Cortex of kidney (tissue), 1 donor: ENCODE measurements at places on chromosomes 5 and 9.

DNA sequence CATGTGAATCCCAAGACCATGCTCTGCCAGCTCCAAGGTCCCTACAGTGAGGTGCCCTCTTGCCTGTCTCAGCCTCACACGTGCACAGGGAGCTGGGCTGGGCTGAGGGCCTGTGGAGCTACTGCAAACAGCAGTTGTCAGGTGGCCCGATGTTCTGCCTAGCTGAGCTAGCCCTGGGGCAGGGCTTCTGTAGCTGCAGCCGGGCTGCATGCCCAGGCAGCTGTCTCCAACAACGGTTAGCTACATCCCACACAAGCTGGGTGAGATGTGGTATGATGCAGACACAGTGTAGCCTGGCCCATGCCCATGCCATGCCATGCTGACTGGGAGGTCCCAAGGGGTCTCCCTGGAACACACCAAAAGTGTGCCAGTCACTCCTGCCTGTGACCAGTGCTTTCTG lies 62.0 kb downstream of the MACROH2A1 start:
- no peak for DNase-seq

DNA sequence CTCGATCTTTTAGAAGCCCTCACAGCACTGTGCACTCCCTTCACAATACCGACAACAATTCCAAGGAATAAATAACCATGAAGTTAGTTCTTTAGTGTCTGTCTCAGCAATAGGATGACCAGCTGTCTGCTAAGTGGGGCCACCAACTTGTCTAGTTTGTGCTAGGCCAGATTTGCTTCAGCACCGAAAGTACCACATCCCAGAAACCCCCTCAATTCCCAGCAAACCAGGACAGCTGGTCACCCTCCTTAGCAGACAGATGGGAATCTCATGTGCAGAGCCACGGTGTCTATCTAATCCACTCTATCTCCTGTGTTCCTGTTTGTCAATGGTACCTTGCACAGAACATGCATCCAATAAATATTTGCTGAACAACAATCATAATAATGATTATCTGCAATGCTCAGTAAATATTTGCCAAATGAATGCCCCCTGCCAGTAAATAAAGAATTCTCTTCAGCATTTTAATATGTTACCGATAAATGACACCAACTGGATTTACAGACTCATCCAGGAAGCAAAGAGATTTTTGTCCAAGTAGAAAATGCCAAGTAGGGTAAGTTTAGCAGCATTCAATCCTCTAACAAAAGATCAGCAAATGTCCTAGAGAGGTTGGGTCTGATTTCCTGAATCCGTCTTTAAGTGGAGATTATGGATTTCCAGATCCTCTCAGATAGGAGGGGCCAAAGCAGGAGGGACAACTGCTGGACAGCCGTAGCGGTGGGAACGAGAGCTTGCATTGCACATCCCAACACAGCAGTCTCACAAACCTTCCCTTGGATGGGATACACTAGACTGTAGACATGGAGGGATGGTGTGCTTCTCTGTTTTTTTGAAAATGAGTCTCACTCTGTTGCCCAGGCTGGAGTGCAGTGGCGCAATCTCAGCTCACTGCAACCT lies 51.9 kb upstream of the ANKRD33B start:
- no peak for DNase-seq

DNA sequence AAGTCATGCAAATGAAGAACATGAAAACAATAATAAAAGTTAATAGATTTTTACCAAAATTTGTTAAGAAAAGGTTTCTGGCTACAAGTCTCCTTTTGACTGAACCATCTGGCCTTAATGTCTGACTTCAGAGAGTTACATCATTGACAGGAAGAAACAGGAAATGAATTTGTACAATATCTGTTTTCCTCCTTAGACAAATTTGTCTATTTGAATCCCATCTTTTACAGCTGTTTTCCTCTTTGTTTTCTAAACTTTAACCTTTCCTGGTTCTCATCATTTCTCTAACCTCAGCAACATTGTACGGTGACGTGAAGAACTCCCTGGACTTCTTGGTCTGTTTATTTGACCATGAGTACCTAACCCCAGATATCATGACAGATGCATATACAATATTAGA lies 567.5 kb upstream of the RIOK2 start:
- no peak for DNase-seq

DNA sequence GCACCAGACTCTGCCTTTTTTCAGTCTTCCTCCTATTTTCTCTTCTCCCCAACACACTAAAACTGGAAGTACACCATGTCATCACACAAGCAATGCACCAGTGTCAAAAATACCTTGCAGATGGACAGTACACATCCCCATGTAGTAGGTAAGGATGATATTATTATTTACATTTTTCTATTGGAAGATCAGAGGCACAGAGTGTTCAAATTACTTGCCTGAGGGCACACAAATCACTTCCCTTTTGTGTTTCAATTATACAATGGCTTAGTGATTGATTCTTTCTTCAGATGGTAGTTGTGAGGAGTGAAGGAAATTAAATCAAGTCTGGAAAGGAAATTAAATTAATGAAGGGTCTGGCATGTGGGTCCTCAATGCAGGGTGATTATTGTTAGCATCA lies 39.6 kb downstream of the CTSL start:
- DNase-seq = no peak

DNA sequence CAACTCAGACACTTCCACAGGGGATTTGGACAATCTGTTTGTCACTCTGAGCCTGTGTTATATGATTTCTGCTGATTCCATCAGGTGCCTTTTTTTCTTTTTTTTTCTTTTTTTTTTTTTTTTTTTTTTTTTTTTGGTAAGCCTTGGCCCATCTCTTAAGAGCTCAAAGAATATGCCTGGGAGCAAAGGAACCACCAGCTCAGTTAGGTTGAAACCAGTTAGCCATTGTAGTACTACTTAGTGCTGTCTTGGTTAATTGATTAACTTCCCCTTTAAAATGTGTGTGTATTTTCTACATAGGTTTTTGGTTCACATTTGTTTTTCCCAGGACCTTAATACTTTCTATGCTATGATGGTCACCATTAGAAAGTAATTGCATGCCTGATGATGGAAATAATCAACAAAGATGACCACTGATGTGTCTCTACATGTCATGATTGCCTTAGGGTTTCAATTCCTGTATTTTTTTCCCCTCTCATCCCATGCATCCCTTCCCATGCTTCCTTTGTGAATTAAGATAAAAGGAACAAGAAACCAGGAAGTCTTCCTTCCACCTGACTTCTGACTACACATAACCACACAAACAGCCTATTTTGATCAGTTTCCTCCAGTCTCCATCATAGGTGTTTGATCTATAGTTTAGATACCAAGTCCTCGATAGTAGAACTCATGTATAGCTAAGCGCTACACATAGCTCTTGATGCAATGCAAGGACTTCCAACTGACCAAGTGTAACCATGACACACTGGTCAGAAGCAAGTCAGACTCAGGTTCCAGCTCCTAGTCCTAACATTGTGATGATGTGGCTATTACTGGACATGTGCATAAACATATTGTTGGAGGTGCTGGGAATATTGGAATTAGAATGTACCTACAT lies 306.1 kb downstream of the EFNA5 start:
- DNase-seq = no peak

GRCh38 chr5:125181955-125182354 lies 435.5 kb upstream of the ZNF608 start:
- DNase-seq = no peak

DNA sequence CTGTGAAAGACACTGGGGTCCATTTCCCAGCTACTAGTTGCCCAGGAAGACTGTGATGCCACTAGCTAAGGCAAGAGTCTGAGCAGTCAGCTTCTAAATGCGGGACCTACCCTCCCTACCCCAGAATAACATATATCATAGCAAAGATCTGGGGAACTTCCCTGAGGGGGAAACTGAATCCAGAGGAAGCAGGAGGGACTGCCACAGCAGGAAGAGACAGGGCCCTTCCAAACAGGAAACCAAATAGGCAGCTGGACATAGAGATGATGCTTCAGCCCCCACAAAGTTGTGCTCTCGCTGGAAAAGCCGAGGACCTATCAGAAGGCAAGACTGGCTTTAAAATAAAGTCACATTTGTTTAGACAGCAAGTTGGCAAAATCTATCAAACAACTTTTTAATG lies 51.1 kb downstream of the KLHL3 start:
- no peak for DNase-seq

- DNase-seq = no peak
Measured at GRCh38 chr9:22337261-22337660, 109.4 kb upstream of the DMRTA1 start.

DNA sequence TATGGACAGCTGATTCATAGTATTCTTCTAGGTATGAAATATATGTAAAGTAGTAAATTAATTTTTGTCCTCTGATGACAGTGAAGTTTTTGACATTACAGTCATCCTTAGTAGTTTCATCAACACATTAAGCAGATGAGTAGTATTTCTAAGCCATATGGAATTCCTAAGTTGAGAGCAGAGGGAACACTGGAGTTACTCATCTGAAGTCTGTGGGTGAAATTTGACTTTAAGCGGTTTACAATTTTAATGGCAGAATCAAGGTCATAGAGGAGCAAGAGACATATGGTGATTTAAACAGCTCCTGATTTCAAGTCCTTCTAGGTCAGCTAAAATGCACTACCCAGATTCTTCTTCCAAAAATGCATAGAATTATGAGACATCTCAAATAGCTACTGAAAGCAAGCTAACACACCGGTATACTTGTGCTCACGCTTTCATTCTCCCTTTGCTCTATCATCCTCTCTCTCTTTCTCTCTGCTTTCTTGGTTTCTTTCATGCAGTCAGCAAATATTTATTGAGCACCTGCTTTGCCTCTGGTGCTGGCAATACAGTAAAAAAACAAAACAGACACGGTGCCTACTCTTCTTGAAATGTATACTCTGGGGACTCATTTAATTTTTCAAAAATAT lies 235.9 kb downstream of the FER start:
- no peak for DNase-seq

DNA sequence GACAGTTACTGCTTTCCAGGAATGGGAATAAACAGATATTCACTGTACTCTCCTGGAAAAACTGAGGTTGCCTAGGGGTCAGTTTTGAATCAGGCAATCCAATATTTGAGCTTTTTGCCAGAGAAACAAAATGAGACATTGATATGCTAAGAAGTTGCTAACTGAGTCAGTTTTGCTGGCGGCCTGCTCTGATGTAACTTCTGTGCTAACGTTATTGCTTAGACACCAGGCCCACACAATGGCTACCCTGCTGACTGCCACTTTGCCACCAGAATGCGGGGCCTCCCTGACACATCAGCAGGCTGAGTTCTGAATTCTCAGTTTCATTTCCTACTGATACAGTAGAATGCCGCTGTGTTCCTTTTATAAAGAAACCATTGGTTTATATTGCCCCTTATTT lies 18.2 kb upstream of the ZNF618 start:
- DNase-seq = no peak

DNA sequence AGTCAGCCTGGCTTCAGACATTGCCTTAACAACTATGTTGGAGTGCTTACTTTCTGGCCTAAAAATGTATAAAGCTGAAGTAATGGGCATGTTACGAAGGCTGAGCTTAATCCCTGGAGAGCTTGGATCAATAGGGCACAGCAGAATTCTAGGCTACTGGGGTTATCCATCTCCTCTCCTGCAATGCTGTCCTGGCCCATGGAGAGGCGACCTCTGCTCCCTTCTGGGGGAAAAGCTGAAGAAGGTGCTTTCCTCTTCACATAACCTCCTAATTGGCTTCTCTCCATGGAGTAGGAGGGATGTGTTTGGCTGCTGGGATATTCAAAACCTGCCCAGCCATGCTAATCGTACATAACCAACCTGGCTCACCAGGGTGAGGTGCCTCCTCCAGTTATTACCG lies 403.5 kb downstream of the DMRT2 start:
- no peak for DNase-seq

- no peak for DNase-seq
Measured at GRCh38 chr5:149419532-149419858, 40.4 kb upstream of the IL17B start.

GRCh38 chr5:141969783-141970771 lies 1.2 kb downstream of the RNF14 start:
- DNase-seq = no peak

- no peak for DNase-seq
Measured at GRCh38 chr5:1010641-1011046, 2.0 kb downstream of the NKD2 start.

DNA sequence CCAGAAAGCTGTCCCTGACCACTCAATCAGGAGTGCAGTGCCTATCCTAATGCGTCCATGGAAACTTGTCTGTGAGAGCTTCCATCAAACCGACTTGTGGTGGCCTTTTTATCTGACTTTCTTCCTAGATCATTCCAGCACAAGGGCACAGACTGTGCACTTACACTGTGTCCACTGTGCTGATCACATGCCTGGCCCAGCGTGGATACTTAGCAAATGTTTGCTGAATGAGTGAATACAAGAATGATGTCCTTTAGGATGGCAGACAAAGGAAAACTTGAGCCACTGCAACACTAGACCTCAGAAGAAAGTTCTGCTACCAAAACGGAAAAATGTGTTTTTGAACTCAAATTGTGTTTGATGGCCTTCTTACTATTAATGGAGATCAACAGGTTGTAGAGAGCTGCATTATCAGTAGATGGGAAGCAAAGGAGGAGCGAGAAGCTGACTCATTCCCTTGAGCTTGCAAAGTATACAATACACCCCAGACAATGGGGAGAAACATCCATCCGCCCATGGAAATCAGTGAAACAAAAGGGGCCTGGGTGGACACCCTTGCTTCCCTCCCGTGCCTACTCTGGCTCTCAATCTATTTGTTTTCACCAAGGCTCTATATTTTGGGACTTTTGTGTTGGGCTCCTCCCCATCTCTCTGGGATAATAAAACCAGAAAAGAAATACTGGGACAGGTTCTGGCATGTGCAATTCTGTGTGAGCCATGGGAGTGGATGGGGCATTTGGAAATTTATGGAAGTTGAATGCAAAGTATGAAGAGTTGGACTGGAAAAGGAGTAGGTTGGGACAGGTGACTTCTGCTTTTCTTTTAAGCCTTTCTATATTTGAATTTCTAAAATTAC lies 76.2 kb upstream of the ZFAND5 start:
- DNase-seq = no peak

DNA sequence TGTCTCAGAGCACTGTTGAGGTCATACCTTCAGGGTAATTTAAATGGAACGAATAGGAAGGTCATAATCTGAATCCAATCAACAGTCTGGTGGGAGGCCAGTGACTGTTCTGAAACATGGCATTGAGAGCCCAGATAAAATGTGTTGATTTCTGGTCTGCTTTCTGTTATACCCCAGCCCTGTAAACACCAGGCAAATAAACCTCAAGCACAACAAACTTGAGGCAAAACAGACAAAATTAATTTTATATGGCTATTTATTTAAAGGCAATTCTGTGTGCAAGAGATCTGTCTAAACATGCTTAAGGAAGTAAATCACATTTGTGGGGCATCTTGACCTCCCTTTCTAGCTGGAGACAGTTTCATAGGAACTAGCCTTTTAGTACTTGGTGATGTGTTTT lies 140.9 kb upstream of the SPEF2 start:
- DNase-seq = no peak

DNA sequence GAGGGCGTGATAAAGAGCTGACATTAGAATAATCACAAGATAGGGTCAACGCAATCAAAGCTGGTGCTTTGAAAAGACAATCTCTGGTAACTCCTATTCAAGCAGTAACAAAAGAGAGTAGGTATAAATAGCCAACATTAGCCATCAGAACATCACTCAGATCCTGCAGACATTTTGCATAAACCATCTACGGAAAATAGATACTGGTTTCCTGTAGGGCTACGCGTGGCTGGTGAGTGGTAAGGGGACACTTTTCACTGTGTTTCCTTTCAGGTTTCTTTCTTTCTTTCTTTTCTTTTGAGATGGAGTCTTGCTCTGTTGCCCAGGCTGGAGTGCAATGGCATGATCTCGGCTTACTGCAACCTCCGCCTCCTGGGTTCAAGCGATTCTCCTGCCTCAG lies 22.3 kb downstream of the TTF1 start:
- no peak for DNase-seq
